Activated T-helper 9 cell treated with anti-CD3 and anti-CD28 coated beads, Interleukin-2, amount 50 U/mL, for 16 hours (primary cell): ENCODE measurements at places on chromosomes 12 and 14.

DNA sequence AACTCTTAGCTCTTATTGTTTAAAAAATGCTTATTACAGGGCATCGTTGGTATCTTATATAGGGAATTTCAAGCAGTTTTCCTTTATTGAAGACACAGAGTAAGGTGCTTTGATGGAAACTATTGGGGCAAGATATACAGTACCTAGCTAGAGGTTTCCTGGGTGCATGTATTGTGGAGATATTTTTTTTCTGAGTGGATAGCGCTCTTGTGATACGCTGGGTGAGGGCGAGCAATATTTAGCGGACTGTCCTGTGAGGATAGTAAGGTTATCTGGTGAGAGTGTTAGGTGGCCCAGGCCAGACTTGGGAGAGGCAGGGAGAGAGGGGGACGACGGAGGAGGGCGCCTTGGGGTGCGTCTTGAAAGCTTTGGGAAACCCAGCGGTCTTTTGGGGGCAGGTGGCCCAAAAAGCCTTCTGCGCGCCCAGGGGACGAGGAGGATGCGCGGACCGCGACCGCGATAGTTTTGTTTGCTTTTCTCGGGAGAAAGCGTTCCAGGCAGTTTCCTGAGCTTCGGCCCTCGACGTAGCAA is 596 bp upstream of the BICD1 start:
- DNase-seq: no peak

GRCh38 chr12:293199-293598 is 30.6 kb upstream of the SLC6A13 start:
- DNase-seq: no peak

GRCh38 chr12:122951979-122952892 is 14.0 kb downstream of the ABCB9 start:
- DNase-seq: peak; percentile 61

DNA sequence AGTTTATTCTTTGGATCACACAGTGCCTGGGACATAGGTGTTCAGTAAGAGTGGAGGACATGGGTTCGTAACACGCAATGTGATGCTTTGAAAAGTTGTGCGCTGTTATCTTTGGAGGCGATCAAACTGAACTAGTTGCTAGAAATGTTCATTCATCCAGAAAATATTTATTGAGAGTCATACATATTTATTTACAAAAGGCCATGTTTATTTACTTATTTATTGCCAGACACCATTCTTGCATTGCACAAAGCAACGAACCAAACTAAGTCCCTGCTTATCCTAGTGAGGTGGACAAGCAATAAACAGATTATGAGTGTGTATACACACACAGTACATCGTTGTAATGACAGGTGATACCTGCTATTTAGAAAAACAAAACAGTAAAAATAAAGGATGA is 12.6 kb downstream of the BHLHE41 start:
- no peak for DNase-seq

DNA sequence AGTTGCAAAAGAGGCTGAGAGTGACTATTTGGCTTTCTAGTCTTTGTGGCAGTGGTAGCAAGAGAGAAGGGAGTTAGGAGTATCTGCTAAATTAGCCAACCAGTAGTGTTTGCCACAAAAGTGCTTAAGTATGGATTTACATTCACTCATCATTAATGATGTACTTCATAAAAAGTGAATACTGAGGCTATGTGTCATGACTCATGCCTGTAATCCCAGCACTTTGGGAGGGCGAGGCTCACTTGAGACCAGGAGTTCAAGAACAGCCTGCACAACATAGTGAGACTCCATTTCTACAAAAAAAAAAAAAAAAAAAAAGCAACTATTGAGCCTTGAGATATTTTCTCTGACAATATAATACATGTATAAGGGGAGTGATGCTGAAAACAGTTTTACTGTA is 36.8 kb downstream of the CCDC177 start:
- DNase-seq: no peak

DNA sequence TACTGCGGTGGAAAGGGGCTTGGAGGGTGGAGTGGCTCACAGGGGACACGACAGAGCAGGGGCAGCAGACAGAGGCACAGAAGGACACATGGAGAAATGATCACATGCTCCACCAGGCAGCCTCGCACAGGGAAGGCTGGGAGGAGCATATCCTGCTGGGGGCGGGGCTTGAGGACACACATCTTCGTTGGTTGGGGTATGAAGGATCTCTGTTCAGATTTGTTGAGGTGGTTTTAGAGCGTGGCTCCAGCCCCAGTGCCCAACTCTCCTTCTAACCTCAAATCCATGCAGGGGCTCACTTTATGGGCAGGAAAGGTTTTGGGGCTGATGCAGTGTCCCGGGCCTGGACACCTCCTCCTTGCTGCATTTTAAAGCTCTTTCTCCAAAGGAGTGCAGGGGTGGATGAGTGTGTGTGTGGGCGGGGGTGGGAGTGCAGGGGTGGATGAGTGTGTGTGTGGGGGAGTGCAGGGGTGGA is 733 bp upstream of the P3H3 start:
- DNase-seq: no peak

DNA sequence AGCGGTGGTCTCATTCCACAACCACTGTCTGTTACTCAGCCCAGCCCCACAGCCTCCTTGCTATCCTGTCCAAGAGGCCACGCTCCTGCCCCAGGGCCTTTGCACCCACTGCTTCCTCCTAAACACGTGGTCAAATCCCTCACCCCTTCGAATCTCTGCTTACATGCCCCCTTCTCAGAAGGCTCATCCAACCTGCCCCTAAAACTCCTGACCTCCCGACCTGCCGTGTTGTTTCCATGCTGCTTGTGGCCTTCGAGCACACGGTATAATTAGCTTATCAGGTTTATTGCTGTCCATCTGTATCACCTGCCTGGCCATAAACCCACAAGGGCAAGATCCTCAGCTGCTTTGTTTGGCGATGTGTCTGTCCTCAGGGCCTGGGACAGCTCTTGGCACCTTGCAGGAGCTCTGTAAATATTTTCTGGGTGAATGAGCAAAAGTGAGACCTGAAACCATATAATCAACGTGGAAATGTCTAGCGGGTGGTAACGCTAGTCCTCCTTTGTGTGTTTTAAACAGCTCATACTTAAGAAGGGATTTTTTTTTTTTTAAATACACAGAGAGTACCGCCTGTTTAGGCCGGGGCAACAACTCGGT is 36.0 kb downstream of the SCARB1 start:
- no peak for DNase-seq

DNA sequence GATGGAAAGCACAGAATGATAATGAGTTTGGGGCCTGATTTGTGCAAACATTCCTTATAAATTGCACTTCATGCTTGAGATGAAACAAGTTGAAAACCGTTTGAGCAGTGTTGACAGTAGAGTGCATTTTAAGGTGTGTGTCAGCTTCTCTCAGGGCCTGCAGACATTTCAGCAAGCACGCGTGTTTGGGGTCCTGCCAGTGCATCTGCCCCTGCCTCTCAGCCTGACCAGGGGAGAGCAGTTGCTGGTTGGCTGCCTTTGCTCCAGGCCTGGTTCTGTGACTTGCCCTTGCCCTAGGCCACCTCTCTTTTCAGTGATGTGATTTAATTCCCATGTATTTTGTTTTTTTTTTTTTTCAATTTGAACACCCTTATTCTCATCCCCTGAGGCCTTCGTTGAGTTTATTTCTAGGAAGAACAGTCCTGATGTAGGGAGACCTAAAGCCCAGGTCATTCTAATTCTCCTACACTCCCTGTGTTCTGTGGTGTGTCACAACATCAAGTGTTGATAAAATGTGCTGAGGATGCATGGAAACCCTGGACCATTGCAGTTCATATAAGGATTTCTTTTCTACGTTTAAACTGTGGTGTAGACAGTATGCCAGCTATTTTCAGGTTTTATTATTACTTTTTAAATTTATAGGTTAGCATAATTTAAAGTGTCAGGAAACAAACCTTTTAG is 40.1 kb upstream of the AMN start:
- DNase-seq: no peak

DNA sequence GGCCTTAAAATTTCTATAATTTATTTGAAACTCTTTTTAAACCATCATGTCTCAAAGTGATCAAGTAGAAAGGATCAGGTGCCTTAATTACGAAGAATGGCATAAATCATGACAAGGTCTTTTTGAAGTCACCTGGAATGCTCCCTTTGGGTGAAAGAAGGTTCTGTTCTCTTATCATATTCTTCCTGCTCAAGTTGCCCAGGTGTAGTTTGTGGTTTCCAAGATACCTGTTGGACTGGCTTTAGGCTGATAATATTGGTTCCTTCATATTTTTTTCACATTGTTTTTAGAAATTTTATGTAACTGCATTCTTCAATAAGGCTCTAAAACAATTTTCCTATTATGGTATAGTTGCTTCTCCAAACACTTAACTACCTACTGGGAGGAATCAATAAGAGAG is 29.2 kb downstream of the RASSF3 start:
- DNase-seq: no peak

- no peak for DNase-seq
Observed at GRCh38 chr14:103483600-103483999, 39.0 kb downstream of the CKB start.

DNA sequence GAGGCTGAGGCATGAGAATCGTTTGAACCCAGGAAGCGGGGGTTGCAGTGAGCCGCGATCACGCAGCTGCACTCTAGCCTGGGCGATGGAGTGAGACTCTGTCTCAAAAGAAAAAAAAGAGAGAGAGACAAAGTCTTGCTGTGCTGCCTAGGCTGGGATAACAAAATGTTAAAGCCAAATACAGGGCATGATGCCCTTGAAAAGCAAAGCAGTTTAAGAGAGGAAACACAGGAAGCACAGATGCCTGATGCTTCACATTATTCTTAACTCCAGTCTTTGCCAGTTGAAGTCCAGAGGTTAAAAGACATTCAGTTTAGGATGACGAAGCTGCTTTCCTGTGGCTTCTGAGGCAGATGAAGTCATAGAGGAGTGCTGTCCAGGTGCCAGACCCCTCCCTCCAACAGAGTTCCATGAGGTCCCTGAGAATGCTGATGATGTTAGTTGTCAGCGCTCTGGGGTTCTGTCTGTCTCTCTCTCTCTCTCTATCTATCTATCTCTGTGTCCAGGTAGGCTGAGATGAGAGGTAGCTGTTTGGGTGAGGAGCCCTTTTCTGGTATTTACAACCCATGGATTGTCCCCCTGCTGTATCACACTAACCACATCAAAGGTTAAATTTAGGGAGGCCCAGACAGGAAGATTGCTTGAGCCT is 4.9 kb upstream of the MRPL52 start:
- no peak for DNase-seq

GRCh38 chr14:103068351-103069073 is 11.2 kb upstream of the CDC42BPB start:
- no peak for DNase-seq

GRCh38 chr12:65818454-65819382 is 5.6 kb upstream of the HMGA2 start:
- no peak for DNase-seq

GRCh38 chr14:98578204-98578603 is 693.8 kb downstream of the BCL11B start:
- no peak for DNase-seq
